Nephron progenitor cell (in vitro differentiated cells): ENCODE measurements at places on chromosomes 2 and 18.
A peak's percentile ranks its signal among the peaks of the same experiment; 100 is the strongest.

DNA sequence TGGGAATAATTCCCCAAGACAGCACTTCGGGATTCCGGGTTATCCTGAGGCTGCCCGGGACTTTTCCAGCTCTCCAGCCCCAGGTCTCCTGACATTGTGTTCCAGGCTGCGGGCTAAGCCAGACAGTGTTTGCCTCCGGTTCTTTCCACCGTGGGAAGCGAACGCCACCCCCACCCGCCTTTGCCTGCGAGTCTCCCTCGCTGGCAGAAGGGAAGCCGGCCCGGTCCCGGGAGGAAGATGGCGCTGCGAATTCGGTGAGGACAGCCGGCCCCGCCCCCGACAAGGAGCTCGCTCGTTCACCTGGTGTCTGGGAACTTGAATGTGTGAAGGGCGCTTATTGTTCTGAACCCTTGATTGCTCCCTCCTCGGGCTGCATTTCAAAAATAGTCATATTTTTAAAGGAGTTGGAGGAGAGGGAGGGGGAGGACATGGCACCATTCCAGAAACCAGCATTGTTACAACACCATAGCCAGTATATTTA lies 2.9 kb downstream of the LRATD1 start:
- DNase-seq = peak; percentile 80

- DNase-seq = no peak
These were observed 17.2 kb downstream of the COMMD1 start for GRCh38 chr2:61922714-61923113.

- no peak for DNase-seq
These were observed 27.1 kb downstream of the MTERF4 start for GRCh38 chr2:241074901-241075540.

- no peak for DNase-seq
These were observed 27.9 kb downstream of the ZCCHC2 start for GRCh38 chr18:62550746-62551145.

DNA sequence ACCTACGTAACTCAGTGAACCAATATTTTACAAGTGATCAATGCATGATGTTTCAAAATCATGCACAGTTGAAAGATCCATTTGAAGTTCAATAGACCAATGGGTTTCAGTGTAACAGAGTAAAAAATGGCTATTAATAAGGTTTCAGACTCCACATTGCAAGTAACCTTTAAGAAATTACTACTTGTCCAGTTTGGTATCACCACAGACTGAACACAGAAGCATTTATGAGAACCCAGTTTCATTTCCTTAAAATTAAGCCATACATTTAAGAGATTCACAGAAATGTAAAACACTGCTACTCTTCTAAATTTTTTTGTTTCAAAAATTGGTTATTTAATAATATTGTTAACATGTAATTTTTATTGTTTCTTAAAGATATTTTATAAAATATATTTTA lies 98.9 kb upstream of the CHRNA1 start:
- no peak for DNase-seq

DNA sequence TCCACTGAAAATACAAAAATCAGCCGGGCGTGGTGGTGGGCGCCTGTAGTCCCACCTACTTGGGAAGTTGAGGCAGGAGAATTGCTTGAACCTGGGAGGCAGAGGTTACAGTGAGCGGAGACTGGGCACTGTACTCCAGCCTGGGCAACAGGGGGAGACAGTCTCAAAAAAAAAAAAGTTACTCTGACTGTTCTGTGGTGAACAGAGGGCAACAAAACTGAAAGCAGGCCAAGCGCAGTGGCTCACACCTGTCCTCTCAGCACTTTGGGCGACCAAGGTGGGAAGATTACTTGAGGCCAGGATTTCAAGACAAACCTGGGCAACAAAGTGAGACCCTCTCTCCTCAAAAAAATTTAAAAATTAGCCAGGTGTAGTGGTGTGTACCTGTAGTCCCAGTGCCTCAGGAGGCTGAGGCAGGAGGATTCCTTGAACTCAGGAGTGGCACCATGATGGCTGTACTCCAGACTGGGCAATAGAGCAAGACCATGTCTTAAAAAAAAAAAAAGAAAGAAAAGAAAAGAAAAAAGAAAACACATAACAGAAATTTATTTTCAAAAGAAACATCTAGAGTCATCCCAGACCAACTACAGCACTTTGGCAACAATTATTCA lies 13.6 kb upstream of the RTN4 start:
- no peak for DNase-seq

- DNase-seq = peak; percentile 34
These were observed 38.5 kb downstream of the INPP5D start for GRCh38 chr2:233098618-233099017.

GRCh38 chr18:3595369-3596273 lies 145.6 kb downstream of the TGIF1 start:
- no peak for DNase-seq

DNA sequence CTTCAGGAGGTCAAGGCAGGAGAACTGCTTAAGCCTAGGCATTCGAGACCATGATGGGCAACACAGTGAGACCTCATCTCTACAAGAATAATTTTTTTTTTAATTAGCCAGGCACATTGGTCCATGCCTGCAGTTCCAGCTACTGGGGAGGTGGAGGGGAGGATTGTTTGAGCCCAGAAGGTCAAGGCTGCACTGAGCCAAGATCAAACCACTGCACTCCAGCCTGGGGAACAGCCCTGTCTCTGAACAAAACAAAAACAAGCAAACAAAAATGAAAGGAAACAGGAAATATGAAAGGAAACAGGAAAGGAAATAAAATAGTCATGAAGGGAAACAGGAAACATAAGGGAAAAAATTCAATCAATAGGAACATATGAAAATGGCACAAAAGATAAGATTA lies 64.7 kb upstream of the TMEM247 start:
- no peak for DNase-seq

DNA sequence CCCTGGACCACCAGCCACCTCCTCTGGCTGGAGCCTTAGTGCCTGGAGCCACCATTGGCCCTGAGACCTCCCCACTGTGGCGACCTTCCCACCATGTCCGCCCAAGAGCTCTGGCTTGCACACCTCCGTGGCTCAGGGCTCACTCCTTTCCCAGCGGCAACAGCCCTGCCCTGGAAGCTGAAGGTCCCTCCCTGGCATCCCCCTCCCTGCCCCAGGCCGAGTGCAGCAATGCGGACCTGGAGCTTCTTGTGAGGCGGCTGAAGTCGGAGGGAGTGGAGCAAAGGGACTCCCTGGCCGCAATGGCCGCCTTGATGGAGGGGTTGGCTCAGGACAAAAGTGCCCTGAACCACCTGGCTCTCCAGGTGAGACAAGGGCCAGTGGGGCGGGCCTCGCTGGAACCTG lies 28.6 kb downstream of the CROCC2 start:
- DNase-seq = no peak

DNA sequence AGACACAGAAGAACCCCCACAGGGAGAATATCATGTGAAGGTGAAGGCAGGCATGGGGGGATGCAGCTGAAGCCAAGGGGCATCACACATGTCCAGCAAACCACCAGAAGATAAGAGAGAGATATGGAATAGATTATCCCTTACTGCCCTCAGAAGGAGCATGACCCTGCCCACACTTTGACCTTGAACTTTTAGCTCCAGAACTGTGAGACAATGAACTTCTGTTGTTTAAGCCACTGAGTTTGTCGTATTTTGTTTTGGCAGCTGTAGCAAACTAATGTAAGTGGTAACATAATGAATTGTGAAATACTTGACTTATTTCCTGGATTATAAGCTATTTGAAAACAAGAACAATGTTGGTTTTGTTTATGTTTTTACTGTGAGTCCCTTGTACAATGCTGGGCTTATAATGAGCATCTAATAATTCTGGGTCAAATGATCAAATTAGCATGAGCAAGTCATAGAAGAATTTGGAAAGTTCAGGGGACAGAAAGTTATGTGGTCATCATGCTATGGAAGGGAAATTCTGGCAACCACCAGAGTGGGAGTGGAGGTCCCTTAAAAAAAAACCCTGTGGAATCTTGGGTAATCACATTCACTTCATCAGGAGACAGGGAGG lies 541.0 kb upstream of the KLHL29 start:
- no peak for DNase-seq

DNA sequence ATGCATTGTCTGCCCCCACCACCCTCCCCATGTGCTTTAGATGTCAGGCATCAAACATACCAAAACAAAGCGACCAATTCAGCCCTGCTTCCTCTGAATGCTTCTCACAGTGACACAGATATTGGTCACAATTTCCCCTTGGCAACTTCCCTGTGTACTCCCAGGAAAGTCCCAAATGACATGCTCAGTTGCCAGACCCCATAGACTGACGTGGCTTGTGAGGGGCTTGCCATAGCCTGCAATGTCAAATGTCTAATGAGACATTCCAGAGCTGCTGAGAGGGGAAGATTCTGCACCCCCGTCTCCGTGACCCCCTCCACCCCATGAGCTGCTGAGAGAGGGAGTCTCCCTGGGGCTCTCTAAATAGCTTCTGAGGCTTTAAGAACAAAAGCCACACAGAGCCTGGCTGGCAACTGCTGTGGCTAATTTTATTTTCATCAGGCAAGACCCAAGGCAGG lies 47.3 kb downstream of the RFTN2 start:
- DNase-seq = peak; percentile 3

GRCh38 chr18:13235981-13236380 lies 17.4 kb downstream of the LDLRAD4 start:
- DNase-seq = no peak

DNA sequence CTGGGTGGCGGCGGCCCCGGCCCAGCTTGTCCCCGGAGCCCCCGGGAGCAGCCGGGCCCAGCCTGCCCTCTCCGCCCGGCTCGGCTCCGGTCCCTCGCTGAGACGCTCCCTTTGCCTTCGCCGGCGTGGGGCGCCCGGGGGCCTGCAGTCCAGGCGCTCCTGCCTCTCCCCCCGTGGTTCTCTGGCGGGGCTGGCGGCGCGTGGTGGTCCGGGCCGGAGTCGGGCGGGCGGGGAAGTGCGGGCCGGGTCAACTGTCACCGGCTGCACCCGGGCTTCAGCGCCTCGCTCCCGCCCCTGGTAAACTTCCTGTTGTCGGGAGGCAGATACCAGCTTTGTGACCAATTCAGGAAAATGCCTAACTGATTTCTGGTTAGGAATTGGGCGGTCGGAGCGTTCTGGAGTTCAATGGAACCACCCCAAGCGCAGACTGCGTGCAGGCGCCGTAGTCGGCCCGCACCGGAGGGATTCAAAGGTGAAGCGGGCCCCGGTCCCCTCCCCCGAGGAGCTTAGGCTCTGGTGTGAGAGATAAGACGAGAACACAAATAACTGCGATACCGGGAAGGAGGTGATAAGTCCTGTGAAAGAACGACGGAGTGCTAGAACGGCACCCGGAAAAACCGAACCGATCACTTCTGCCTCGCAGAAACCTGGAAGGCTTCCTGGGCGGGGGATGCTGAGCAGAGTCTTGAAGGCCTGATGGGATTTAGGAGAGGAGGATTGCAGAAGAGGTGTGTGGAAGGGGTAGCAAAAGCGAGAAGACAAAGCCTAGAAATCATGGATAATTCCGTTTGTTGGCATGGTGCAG lies 891 bp downstream of the CAB39 start:
- peak; percentile 57 for DNase-seq

- DNase-seq = no peak
These were observed 152.3 kb downstream of the PAX3 start for GRCh38 chr2:222146488-222146887.

GRCh38 chr18:55501579-55501978 lies 86.4 kb downstream of the TCF4 start:
- no peak for DNase-seq

- no peak for DNase-seq
These were observed 40.1 kb upstream of the GPD2 start for GRCh38 chr2:156396126-156396525.

- DNase-seq = peak; percentile 15
These were observed 69.6 kb downstream of the POLR1A start for GRCh38 chr2:86035883-86036668.

DNA sequence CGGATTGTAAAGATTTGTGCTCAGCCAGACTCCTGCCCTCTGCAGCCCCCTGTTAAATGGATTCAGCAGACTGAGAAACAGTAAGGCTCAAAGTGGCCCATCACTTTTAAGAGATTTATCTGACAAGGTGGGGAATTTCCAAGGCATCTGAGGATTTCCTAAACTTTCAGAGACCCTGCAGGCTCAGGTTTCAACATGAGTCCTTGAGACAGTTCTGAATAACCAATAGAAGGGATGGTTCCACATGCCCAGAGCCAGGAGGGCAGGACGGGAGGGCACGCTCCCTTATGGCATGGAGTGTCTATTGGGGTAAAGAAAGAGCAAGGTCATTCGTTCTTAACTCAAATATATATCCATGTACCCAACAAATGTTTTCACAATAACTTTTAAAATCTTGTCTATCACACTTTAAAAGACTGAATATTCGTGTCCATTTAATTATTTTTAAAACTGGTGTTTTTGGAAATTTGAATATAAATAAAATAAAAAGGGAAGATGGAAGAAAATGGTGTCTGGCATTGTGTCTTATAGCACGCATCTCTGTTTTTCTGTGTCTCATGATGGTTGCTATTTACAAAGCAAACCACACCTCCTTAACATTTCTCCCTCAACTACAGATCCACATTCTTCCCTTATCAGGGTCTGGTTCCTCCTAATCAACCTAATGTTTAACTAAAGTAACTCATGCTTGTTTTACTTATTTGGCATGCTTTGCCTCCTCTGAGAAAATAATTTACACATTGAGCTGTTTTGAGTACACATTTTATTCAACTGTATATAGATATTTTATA lies 56.0 kb upstream of the DSG1 start:
- peak; percentile 22 for DNase-seq

DNA sequence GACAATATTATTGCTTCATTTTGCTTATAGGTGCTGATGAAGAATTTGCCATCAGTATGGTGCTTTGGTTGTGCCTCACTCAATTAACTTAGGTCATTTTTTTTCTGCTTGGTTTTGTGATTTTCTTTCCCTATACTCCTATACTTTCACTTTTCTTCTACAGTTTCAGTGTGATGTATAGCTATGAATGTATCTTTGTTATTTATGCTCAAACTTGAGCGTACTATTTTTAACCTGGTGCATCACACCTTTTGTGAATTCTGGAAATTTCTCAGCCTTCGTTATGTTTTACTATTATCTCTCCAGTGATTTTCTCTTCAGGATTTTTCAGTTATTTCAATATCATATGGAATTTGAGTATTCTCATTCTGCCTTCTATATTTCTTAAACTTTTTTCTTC lies 2035.3 kb upstream of the LRRTM1 start:
- DNase-seq = no peak

GRCh38 chr2:165373278-165374010 lies 96.1 kb upstream of the CSRNP3 start:
- no peak for DNase-seq

DNA sequence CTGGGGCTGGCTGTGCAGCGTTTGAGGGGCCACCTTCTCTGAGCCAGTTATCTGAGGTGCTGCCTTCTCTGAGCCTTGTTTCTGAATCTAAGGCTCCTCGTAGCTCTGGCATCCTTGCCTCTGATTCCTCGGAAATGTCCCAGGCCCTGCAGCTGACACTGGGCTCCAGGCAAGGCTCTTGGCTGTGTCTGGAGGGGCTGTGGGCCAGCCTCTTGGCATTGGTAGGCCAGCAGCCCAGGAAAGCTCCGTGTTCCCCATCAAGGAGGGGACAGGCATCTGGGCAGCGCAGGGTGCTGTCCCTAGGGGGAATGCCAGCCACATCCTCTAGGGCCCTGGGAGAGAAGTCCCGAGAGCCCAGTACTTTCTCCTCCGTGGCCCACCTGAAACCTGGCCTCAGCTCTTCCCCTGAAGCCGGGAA lies 40.7 kb upstream of the TAF1B start:
- no peak for DNase-seq

- DNase-seq = no peak
These were observed 737.6 kb downstream of the LRP1B start for GRCh38 chr2:141393214-141393545.
